Stimulated activated CD8-positive, alpha-beta memory T cell treated with anti-CD3 and anti-CD28 coated beads, Interleukin-15, amount 100 ng/mL, for 1 hour (primary cell): ENCODE measurements at places on chromosomes 13 and 19.

DNA sequence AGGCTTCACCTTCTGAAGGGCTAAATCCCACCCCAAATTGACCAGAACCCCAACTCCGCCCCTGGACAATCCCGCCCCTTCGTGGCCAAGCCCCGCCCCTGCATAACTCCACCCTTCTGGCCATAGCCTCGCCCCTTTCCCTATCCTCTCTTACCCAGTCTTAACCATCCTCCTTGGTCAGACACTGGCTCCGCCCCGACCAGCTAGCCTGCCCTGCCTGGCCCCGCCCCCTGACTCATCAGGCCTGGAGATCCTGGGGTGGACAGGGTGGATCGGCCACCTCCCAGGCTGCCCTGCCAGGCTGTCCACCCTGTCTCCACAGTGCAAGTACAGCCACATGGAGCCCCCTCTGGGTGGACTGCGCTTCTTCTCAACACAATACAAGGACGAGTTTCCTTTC lies 8.0 kb upstream of the ZNF358 start:
- no peak for DNase-seq

DNA sequence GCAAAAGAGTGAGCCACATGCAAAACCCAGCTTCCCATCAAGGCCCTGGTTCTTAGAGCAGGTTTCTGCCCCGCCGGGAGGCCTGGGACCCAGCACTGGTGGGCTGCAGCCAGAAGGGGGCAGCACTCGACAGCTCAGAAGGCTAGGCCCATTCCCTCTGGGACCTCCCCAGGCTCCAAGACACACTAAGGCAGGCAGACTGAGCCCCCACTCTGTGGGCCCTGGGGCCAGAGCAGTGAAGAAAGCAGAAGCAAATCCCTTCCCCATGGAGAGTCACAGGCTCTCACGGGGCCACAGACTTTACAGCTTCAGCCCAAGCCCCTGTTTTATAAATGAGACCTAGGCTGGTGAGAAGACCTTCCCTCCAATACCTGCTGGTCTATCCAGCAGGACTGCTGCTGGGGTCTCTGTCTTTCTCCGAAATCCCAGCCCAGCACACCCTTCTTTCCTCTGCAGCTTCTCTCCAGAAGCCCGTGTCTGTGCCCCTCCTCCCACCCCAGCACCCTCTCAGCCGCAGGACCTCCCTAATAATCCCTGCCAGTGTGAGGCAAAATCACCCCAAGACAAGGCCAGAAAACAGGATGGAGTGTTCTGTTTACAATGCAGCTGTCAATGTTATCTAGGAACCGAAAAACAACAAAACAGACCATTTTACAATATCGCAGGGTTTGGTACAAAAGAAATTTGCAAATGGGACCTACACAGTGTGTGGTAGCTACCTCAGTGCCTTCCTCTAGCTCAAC lies 109.3 kb downstream of the ABCC4 start:
- DNase-seq: peak; percentile 35

- no peak for DNase-seq
These were observed 13.6 kb downstream of the EPN1 start for GRCh38 chr19:55688422-55689218.

DNA sequence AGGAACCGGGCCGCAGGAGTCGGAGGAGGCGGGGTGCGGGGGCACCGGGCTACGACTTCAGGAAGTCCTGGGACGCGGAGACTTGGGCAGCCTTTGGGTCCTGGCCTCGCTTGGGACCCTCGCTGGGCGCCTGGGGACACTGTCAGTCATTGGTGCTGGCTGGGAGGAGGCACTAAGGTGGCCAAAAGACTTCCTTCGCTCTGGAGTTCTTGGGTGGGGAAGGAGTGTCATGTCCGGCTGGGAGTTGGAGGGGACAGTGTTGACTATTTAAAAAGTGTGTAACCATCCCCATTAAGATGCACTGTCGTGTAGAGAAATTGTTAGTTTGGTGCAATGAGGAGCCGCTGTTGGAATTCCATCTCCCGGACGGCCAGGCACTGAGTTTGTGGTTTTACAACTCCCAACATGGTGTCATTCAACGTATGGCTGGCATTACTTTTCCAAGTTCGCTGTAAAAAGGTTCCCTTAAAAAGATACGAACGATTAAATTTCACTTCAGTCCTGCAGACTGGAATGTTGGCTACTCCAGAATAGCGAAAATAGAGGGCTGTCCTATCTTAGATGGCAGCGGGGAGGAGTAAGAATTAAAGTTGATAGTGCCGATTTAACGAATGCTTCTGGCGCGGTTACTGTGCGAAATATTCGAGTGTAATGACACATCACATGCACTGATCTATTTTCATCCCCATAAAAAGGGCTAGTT lies 776 bp downstream of the DNAJC3 start:
- no peak for DNase-seq

GRCh38 chr19:54883228-54883627 lies 9.2 kb downstream of the FCAR start:
- no peak for DNase-seq

- DNase-seq: no peak
These were observed 22.1 kb upstream of the F7 start for GRCh38 chr13:113083402-113084061.

DNA sequence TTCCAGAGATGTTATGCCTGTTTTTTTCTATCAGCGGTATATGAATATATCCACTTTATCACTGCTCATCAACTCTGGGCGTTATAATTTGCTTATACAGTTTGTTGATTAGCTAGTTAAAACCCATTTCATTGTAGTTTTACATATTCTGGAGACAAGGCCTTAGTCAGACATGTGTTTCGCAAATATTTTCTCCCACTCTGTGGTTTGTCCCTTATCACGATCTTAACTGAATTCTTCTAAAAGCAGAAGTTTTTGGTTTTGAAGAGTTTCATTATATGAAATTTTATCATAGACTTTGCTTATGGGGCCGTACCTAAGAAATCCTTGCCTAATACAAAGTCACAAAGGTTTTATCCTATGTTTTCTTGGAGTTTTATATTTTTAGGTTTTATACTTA lies 84.6 kb downstream of the FRY start:
- DNase-seq: no peak
